ENCODE measurements at places on chromosomes 3 and 15.

GRCh38 chr3:37256447-37256846 lies 82.1 kb upstream of the LRRFIP2 start:
- DNase-seq, result peak; percentile 24

DNA sequence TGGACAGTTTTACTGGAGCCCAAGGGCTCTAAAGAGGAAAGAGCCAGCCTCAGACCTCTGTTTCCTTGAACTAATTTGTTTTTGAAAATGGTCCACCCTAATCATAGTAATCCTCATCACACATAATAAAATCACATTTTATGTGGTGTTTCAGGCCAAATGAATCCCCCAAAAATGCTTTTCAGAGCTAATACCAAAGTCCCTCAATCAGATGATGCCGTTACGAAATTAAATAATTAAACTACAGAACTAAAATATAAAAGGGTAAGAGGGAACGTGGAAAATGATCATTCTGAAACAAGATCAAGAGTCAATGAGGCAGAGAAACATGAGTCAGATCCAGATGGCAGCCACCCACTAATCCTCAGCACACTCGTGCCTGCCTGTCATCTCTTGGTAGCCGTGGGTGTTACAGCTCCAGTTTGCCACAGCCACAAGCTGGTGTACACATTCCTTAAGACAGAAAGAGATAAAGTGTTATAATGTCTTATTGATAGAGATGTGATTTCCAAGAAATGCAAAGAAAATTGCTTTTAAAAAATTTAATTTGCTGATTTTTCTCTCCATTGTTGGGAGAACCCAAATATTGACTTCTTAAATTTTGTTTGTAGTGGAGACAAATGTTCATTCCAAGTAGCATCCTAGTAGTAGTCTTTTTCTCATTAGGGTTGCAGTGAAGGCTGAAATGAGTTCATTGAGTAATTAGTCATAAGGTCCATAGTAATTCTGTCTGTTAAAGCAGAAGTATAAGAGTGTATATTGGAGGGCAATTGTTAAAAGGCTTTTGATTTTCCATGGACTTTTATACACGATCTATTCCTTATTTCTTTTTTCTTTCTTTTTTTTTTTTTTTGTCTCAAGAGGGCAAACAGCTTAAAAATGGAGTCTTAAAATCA lies 104.2 kb downstream of the AGBL1 start:
- DNase-seq, result no peak

- no peak for DNase-seq
Observed at GRCh38 chr15:85706779-85707518, 87.8 kb downstream of the KLHL25 start.

DNA sequence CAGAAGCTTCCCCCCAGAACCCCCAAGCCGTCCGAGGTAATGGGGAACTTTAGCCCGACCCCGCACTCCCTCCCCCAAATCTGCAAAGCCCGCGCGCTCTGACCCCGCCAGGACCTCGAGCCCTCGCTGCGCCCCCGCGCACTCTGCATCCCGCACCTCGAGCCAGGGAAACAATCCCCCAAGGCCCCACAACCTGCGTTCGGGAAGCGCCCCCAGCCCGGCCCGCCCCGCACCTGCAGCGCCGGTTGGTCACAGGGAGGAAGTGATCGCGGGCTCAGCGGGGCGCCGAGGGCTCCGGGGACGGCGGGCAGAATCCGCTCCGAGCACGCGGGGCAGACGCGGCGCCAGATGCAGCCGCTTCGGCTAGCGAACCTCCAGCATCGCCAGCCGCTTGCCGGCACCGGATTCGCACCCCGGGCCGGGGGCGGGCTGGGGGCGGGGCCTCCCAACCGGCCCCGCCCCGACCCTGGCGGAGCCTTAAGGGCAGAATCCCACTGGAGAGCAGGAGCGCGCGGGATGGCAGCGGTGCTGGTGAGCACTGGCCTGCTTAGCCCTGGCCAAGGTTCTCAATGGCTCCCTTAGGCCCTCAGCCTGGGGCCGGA lies at the start of gene CAMKV:
CAMKV (minus strand) TSS at position 382 of the 602 bp plus-strand sequence. CDS start 7,518 bp downstream, outside the sequence.
- DNase-seq, result peak; percentile 2

DNA sequence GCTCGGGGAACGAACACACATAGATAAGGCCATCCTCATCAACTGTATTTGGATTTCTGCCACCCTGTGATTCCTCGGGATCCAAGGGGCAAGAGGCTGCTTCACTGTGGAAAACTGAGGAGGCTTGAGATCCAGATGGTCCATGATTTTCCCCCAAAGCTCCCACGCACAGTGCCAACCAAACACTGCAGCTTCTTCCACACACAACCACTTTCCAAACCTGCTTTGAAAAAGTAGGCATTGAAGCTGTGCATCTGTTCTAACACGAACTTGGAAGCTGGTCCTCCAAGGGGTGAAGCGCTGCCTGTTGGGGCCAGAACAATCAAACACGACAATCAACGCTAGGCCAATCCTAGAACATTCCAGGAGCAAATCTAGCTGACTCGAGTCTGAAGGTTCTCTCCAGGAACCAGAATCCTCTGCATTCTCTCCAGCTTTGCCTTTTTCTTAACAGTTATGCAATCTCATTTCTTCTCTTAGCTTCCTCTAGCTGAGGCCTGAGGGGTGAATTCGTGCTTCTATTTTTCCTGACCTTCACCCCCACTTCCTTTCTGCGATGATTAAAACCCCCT lies 104.4 kb downstream of the LRRK1 start:
- DNase-seq, result no peak

GRCh38 chr15:64462492-64462891 lies 2.1 kb downstream of the ZNF609 start:
- DNase-seq, result no peak

GRCh38 chr3:10162185-10162584 lies 2.5 kb upstream of the IRAK2 start:
- DNase-seq, result no peak

- no peak for DNase-seq
Observed at GRCh38 chr15:49372366-49372765, 50.7 kb upstream of the FGF7 start.

DNA sequence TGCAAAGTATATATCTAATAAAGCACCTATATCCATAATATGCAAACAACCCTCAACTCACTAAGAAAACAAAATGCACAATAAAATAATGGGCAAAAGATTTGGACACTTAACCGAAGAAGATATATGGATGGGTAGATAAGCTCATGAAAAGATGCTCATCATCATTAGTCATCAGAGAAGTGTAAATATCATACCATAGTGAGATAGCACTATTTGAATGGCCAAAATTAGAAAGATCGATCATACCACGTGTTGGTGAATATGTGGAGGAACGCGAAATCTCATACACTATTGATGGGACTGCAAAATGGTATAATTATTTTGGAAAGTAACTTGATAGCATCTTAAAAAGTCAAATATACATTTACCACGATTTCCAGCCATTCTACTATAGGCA lies 40.5 kb downstream of the PLS1 start:
- DNase-seq, result no peak

DNA sequence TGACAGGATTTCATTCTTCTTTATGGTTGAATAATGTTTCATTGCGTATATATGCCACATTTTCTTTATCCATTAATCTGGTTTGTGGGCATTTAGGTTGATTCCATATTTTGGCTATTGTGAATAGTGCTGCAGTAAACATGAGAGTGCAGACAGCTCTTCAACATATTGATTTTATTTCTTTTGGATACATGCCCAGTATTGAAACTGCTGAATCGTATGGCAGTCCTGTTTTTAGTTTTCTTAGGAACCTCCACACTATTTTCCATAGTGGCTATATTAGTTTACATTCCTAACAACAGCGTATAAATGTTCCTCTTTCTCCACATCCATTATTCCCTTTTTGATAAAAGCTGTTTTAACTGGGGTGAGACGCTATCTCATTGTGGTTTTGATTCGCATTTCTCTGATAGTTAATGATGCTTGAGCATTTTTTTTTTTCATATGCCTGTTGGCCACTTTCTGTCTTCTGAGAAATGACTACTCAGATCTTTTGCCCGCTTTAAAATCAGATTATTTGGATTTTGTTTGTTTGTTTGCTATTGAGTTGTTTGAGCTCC lies 21.7 kb downstream of the AQP9 start:
- no peak for DNase-seq

DNA sequence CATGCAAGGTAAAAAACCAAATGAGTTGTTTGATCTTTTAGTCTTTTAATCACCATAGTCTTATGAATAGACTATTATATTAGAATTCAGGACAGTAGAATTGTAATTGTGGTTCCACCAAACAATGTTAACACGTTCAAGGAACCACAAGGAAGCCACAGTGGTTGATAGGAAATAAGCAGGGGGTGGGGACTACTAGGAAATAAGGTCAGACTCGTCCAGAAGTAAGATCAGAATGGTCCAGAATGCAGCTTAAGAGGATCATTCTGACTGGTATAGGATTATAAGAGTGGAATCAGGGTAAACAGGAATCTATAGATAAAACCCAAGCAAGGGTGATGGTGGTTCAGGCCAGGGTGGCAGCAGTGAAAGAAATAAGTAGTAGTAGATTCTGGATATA lies 7.5 kb downstream of the MYNN start:
- DNase-seq, result no peak

- peak; percentile 44 for DNase-seq
Observed at GRCh38 chr15:59437817-59438624, at the start of gene FAM81A. FAM81A (plus strand) TSS chr15:59438186; CDS start chr15:59458627, 20,441 bp downstream.

DNA sequence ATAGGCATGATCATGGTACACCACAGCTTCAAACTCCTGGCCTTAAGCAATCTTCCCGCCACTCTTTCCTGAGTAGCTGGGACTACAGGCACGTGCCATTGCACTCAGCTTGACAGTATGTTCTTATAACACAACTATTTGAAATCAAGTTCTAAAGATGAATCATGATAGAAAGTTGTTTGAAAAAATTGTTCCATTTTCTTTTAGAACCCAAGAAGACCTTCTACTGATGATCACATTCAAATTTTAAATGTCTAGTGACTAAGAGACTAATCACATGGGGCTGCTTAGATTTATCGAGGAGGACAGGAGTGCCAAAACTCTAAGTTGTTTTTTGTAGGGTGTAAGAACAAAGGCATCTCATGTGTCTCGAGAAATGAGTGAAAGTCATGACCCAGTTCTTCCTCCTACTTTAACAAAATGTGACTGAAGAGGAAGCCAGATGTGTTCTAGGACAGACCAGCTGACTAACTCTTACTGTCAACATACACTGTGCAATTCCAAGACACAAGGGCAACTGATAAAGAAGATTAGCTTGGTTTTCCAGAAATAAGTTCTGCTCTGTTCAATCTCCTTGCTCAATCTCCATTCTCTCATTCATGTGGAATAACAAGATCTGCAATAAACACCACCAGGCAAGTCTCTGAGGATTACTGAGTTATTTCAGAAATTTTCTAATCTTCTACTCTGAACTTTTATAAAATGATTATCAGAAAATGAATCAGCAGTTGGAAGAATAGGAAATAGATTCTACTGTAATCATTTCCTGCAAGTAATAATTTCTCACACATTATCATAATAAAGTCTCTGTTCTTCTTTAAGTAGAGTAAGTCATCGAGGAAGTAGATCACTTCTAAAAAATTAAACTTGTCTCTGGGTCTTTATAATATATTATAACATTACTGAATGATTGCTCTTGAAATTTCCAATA lies 122.6 kb upstream of the CCNL1 start:
- DNase-seq, result no peak

DNA sequence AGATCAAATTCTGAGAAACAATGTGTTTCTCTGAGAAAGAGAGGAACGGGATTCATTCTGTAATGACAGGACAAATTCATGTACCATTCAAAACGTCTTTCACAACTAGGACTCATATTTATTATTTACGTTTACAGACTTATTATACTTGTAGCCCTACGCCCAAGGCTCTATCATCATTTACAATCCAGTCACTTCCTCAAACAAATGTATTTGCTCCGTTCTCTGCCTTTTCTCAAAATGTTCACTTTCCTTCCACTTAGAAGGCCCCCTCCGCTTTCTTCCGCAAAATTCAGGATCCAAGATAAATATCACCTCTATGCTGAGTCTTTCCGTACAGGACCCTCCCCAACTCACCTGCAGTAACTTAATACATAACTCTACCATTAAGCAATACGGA lies 745 bp downstream of the RSL24D1 start:
- DNase-seq, result no peak

- no peak for DNase-seq
Observed at GRCh38 chr15:74399100-74399499, 31.7 kb upstream of the CYP11A1 start.

GRCh38 chr3:4776399-4776979 lies 202.7 kb upstream of the BHLHE40 start:
- DNase-seq, result no peak

GRCh38 chr3:15819576-15819975 lies 21.8 kb upstream of the ANKRD28 start:
- no peak for DNase-seq

DNA sequence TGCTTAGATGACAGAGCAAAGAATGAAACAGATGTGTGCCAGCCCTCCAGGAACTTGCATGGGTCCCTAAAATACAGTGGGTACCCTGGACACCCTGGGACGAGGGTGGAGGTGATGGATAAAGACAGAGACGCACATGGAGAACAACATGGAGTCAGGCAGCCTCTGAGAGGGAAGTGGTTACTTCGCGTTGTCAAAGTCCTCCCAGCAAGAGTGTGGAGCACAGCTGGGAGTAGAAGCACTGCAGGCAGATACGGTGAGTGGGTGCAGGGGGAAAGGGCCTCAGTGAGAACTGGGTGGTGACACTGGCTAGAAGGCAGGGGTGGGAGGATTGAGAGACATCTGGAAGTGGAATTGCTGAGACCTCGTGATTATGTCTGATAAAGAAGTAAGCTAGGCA lies 70.8 kb upstream of the PRR20G start:
- DNase-seq, result no peak

- DNase-seq, result no peak
Observed at GRCh38 chr3:85670634-85671205, 711.9 kb downstream of the CADM2 start.

- DNase-seq, result no peak
Observed at GRCh38 chr3:144264794-144265193, 293.2 kb downstream of the DIPK2A start.

DNA sequence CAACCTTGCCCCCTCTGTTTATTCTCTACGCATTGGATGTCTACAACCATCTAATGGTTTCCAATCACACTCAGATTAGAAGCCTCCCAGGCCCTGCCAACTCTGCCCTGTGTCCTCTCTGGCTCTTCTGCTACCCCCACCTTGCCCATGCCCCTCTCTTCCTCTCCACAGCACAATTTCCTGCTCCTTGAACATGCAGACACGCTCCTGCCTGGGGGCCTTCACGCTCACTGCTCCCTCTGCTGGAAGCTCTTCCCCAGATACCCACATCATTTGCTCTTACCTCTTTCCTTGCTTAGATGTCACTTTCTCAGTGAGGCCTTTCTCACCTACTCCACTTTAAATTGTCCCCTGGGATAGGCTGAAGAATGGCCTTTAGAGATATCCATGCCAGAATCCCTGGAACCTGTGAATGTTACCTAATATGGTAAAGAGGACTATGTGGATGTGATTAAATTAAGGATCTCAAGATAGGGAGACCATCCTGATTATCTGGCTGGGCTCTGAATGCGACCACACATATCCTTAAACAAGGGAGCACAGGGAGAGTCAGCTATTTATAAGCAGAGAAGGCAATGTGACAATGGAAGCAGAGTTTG lies 9.9 kb downstream of the KY start:
- no peak for DNase-seq

Data from NCI-H2029 (cell line).